HCT116 (cell line): ENCODE measurements at places on chromosomes 6 and 20. TPM values are rescaled to one million over a fixed set of nuclear protein-coding genes. Genes with fewer than 3 reads are reported as not detected.

- DNase-seq, result no peak
These were observed 631 bp downstream of the MDGA1 start for GRCh38 chr6:37696841-37697662.

DNA sequence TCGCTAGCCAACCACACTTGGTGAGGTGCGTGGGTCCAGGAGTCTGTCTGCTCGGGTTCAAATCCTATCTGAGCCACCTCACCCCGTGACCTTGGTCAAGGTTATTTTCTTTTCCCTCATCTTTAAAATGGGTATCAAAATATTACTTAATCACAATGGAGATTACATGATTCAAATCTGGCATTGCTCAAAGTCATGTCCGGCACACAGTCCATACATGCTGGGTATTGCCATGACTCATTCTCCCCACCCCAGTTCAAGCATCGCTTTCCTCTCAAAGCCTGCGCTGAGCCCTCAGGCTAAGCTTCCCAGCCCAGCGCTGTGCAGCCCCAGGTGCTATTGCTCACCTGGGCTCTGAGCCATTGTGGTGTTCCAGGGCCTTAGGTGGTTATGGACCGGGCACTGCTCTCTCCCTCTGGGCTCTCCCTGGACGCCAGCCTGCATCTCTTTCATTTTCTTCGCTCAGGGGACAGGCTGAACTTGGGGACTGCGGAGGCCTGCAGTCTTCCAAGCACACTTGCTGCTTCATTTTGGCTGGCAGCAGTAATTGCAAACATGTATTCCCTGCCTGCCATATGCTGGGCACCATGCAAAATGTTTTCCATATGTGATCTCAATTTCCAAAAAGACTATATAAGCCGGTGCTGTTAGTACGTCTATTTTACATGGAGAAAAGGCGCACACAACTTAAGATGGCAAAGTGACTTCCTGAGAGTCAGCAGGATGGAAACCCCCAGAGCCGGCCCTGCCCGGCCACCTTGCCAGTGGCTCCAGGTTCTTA, 27.3 kb downstream of the WRNIP1 start:
- DNase-seq, result peak; percentile 27

DNA sequence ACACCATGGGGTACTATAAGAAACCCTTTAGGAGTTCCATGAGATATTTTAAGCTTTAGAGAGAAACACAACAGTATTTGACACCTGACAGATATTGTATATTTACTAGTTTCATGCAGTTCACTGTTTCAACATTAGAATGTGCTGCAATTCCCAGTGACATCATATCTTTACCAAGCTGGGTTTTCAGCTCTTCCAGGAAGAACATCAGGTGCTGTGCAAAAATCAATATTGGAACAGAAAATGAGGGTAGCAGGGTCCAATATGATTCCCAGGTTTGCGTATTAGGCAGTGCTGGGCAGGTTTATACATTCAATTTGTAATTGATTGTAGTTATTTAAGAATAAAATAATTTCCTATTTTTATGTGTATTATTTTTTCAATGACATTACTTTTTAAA, 500.0 kb upstream of the EPHA7 start:
- DNase-seq, result no peak

DNA sequence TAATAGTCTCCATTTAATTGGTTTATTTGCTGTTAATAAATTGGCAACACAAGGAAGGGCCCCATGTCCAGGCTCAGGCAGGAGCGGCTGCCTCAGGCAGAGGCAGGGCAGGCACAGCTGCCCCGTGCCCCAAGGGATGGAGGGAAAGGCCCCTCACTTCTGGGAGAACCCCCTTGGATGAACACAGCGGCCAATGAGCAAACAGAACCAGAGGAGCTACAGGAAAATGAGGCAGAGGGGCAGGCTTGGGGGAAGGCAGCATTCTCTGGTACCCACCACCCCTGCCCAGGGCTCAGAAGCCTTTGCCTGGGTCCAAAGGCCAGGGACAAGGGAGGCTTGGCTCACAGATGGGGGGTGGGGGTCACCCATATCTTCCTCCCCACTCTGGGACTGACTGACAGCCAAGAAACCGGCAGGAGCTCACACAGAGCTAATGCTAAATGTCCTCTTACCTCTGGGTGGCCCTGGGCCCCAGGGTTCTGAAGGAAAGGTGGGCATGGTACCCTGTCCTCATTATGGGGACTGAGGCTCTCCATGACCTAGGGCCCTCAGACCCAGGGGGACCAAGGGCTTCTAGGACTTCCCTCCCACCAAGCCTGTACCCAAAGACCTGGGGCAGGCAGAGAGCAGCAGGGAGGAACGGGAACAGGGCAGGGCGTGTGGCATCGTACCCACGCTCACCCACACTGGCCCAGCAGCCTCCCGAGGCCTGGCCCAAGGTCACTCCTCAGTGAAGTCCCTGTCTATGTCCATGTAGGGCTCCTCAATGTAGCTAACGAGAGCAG, 47.0 kb downstream of the MYH7B start:
- DNase-seq, result no peak

GRCh38 chr6:111211411-111212030, 124.2 kb downstream of the SLC16A10 start:
- no peak for DNase-seq

- DNase-seq, result peak; percentile 69
These were observed 60.7 kb downstream of the SYNJ2 start for GRCh38 chr6:158042245-158042798.

- DNase-seq, result no peak
These were observed 27.4 kb upstream of the BMP5 start for GRCh38 chr6:55902796-55903195.

GRCh38 chr6:138105446-138105845, 1.8 kb downstream of the PERP start:
- no peak for DNase-seq

DNA sequence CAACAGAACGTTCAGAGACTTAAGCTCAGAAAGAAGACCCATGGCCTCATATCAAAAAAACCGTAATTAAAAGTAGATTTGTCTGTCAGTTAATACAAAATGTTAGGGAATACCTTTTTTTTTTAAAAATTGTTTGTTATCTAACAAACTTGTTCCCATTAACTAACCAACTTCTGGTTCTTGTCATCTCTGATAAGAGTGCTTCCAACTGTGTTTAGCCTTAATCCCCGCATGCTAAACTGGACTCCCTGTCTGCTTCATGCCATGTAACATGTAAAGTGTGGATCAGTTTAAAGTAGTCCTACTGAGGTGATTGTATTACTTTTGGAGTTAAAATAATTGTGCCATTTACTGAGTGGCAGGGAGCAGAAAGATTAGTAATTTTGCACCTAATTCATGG, 6.3 kb downstream of the JARID2 start:
- no peak for DNase-seq

- no peak for DNase-seq
These were observed 6.4 kb downstream of the PTK6 start for GRCh38 chr20:63530788-63531160.

- no peak for DNase-seq
These were observed 118.0 kb upstream of the FRMD1 start for GRCh38 chr6:168196881-168197635.

GRCh38 chr6:40504274-40504673, 82.9 kb downstream of the LRFN2 start:
- DNase-seq, result peak; percentile 15

- DNase-seq, result no peak
These were observed 38.3 kb downstream of the PSMG4 start for GRCh38 chr6:3297006-3297405.

- no peak for DNase-seq
These were observed 22.7 kb downstream of the DOK5 start for GRCh38 chr20:54497931-54498718.

GRCh38 chr6:89073014-89073620, 7.4 kb upstream of the PNRC1 start:
- DNase-seq, result no peak

DNA sequence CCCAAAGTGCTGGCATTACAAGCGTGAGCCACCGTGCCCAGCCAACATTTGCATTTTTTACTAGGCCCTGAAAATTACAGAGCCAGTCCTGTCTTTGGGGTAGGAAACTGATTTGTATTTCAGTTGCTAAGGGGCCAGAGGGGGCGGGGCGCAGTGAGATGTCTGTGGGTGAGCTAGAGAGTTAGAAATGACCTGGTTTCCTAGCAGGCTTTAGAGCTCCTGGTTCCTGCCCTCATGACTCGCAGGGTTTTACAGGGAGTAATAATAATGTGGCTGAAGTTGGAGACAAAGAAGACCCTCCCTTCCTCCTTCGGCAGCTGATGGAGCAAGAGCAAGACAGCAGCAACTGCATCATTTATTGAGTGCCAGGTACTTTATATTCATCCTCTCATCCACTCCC, 131.5 kb downstream of the TFAP2C start:
- no peak for DNase-seq

DNA sequence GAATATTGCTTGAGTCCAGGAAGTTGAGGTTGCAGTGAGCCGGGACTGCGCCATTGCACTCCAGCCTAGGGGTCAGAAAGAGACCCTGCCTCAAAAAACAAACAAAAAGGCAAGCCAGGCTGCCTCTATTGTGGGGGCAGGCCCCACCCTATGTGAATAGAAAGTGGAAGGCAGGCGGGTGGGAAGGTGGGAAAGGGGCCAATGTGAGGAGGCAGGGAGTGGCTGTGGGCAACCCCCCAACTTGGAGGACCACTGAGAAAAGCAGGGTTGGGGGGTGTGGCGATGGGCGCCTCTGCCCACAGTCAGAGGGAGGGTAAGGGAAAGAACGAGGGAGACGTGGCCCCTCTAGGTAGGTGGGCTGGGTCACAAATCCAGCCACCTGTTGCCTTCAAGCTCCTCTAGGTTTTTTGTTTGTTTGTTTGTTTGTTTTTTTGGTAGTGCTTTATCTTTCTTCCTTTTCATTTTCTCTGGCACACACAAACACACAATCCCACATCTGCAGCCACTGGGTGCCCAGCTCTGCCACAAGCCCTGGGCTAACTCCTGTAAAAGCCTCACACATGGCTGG, 5.3 kb upstream of the AP5S1 start:
- no peak for DNase-seq

- no peak for DNase-seq
These were observed 12.1 kb upstream of the SERINC3 start for GRCh38 chr20:44533928-44534327.

GRCh38 chr6:89353702-89354392, 1.3 kb upstream of the UBE2J1 start:
- DNase-seq, result no peak

The MCCD1 gene
- not detected for total RNA-seq

The HLA-DQA1 gene
- 0.86 TPM for total RNA-seq

The LINC00237 gene
- total RNA-seq, result not detected

The C6orf15 gene
- not detected for total RNA-seq

The ACTL10 gene
- total RNA-seq, result 0.22 TPM

The ZSCAN9 gene
- total RNA-seq, result 10.8 TPM

The PCK1 gene
- total RNA-seq, result 0.49 TPM

The CDH4 gene
- not detected for total RNA-seq

The PACRG gene
- total RNA-seq, result 0.71 TPM

The C6orf163 gene
- 1.5 TPM for total RNA-seq

The TMC2 gene
- not detected for total RNA-seq
